ENCODE measurements at places on chromosomes 13 and 19.

DNA sequence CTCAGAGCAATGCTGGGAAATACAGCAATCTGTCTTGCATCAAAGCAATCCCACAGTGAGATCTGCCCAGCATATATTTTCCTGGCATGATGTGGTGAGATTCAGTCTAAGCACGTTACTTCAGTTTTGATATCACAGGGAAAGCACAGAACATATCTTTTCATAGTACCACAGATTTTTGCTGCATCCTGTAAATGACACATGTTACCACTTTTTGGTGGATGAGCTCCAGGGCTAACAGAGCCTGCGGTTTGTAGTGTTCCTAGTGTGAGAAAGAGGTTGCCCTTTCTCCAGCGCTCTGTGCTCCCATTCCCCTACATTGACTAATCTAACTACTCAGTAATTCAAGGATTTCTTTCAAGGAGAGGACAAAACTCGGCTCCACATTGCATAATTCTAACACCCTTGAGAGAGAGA is 409.0 kb downstream of the GPC6 start:
- no peaks in the 10 kb centered on the region for H3K4me1 ChIP-seq
- DNase-seq: no peak
- no peaks in the 10 kb centered on the region for H3K36me3 ChIP-seq

GRCh38 chr13:74443631-74444030 is 309.4 kb upstream of the KLF12 start:
- no peak for DNase-seq
- H3K4me3 ChIP-seq: no peak overlapping the region
- no peaks in the 10 kb centered on the region for H3K27me3 ChIP-seq
- no peaks in the 10 kb centered on the region for H3K36me3 ChIP-seq

- DNase-seq: no peak
- H3K36me3 ChIP-seq: peaks cover 8% of the 10 kb centered on the region
- no peak overlapping the region for H3K4me3 ChIP-seq
These were observed 6.4 kb downstream of the TNFSF14 start for GRCh38 chr19:6663236-6664201.

GRCh38 chr13:23473221-23473620 is 39.7 kb upstream of the SACS start:
- no peak overlapping the region for H3K27ac ChIP-seq
- no peaks in the 10 kb centered on the region for H3K27me3 ChIP-seq
- H3K36me3 ChIP-seq: no peaks in the 10 kb centered on the region

- peak overlapping the region; percentile 6 for H3K27ac ChIP-seq
- DNase-seq: no peak
- no peaks in the 10 kb centered on the region for H3K27me3 ChIP-seq
These were observed 99.0 kb downstream of the MBNL2 start for GRCh38 chr13:97321101-97321500.

DNA sequence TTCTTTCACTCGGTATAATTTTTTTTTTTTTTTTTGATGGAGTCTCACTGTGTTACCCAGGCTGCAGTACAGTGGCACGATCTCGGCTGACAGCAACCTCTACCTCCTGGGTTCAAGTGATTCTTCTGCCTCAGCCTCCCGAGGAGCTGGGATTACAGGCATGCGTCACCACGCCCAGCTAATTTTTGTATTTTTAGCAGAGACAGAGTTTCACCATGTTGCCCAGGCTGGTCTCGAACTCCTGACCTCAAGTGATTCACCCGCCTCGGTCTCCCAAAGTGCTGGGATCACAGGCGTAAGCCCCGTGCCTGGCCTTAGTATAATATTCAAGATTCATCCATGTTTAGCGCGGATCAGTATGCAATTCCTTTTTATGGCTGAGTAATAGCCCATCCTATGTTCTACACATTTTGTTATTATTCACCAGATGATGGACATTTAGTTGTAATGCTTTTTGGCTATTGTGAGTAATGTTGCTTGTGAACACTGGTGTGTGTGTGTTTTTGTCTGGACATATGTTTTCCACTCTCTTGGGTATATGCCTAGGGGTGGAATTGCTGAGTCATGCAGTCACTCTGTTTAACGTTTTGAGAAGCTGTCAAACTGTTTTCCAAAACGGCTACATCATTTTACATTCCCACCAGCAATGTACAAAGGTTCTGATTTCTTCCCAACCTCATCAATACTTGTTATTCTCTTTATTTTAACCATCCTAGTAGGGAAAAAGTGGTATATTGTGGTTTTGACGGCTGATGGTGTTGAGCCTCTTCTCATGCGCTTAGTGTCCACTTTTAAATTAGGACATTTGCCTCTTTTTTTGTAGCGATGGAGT is 22.9 kb downstream of the PLEKHF1 start:
- no peak overlapping the region for H3K4me3 ChIP-seq
- no peak for DNase-seq

DNA sequence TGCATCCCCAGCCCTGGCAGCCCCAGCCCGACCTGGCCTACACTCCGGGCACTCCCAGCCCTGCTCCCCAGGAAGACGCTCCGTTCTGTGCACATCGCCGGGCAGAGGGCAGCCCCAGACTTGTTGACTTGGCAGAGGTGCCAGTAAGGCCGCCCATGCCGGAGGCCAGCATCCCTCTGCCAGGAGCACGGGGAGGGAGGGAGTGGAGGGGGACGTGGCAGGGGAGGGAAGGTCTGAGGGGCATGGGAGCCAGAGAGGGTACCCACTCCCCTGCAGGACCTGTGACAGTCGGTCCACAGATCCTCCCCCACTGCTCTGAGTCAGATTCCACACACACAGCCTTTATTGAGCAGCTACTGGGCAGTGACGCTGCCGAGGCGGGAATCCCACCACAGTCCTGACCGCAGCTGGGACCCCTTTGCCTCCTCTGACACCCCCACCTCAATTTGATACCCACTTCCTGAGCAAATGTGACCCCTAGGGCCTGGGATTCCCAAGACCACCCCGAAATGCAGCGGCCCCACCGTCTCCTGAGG is 1.9 kb upstream of the NKPD1 start:
- no peak overlapping the region for H3K27ac ChIP-seq
- peaks cover 39% of the 10 kb centered on the region for H3K27me3 ChIP-seq
- H3K36me3 ChIP-seq: no peaks in the 10 kb centered on the region
- DNase-seq: no peak
- H3K4me1 ChIP-seq: peaks cover 29% of the 10 kb centered on the region
- no peak overlapping the region for H3K4me3 ChIP-seq

- H3K36me3 ChIP-seq: peaks cover 37% of the 10 kb centered on the region
- peak overlapping the region; percentile 84 for H3K27ac ChIP-seq
- peak overlapping the region; percentile 33 for H3K4me3 ChIP-seq
- peaks cover 14% of the 10 kb centered on the region for H3K4me1 ChIP-seq
- H3K27me3 ChIP-seq: no peaks in the 10 kb centered on the region
These were observed 8.3 kb downstream of the TRPM4 start for GRCh38 chr19:49165865-49166301.

DNA sequence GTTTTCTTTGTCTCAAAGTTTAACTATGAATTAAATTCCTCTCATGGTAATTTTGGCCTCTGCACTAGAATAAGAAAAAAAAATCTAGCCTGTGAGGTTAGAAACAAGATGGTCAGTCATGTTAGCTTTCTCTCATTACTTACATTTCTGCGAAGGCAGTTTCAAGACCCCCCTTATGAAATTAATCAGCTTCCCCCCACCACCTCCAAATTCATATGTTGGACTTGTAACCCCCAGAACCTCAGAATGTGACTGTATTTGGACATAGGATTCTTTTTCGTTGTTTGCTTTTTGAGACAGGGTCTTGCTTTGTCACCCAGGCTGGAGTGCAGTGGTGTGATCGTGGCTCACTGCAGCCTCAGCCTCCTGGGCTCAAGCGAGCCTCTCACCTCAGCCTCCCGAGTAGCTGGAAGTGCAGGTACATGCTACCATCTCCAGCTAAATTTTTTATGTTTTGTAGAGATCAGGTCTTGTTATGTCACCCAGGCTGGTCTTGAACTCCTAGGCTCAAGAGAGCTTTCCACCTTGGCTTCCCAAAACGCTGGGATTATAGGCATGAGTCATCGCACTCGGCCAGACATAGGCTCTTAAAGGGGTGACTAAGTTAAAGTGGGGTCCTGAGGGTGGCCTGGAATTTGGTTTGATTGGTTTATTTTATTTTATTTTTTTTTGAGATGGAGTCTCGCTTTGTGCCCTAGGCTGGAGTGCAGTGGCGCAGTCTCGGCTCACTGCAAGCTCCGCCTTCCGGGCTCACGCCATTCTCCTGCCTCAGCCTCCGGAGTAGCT is 1.4 kb downstream of the PLA2G4C start:
- peak overlapping the region; percentile 95 for H3K27ac ChIP-seq
- H3K36me3 ChIP-seq: no peaks in the 10 kb centered on the region
- no peak for DNase-seq
- H3K27me3 ChIP-seq: no peaks in the 10 kb centered on the region

- H3K4me3 ChIP-seq: no peak overlapping the region
- DNase-seq: no peak
- H3K27ac ChIP-seq: no peak overlapping the region
- H3K4me1 ChIP-seq: no peaks in the 10 kb centered on the region
- H3K27me3 ChIP-seq: no peaks in the 10 kb centered on the region
These were observed 17.4 kb downstream of the WDR62 start for GRCh38 chr19:36072081-36072480.

GRCh38 chr13:109369353-109370052 is 416.9 kb downstream of the IRS2 start:
- no peaks in the 10 kb centered on the region for H3K4me1 ChIP-seq
- H3K4me3 ChIP-seq: no peak overlapping the region
- no peaks in the 10 kb centered on the region for H3K27me3 ChIP-seq
- no peaks in the 10 kb centered on the region for H3K36me3 ChIP-seq
- no peak overlapping the region for H3K27ac ChIP-seq
- DNase-seq: no peak

DNA sequence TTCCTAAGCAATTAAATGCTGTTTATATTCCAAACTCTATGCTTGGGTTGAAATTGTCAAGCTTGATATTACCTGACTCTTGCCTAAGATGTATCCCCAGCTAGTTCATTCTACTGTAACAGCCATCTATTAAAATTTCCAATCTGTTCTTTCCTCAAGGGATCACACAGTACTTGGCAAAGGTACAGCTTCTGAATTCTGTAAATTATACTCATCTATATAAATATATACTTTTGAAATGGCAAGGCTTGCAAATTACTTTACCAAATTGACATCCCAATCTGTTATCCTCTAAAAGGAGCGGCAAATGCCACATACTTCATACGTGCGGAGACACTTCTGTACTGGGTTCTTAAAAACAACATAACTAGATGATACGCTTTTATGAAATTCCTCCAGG is 330.2 kb downstream of the DNAJC15 start:
- no peaks in the 10 kb centered on the region for H3K36me3 ChIP-seq
- no peak overlapping the region for H3K4me3 ChIP-seq
- peaks cover 18% of the 10 kb centered on the region for H3K4me1 ChIP-seq
- H3K27ac ChIP-seq: no peak overlapping the region

- no peaks in the 10 kb centered on the region for H3K27me3 ChIP-seq
- DNase-seq: no peak
- no peak overlapping the region for H3K4me3 ChIP-seq
- H3K27ac ChIP-seq: no peak overlapping the region
- H3K36me3 ChIP-seq: no peaks in the 10 kb centered on the region
- H3K4me1 ChIP-seq: peaks cover 9% of the 10 kb centered on the region
These were observed 108.1 kb upstream of the UBL3 start for GRCh38 chr13:29958476-29958875.

DNA sequence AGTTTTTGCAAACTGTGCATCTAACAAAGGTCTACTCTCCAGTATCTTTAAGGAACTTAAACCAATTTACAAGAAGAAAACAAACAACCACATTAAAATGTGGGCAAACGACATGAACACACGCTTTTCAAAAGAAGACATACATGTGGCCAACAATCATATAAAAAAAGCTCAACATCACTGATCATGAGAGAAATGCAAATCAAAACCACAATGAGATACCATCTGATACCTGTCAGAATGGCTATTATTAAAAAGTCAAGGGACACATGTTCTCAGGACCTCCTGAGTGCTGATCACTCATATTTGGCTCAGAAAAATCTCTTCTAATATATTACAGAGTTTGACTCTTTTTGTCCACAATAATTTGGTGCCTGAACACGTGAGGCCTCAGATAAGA is 14.2 kb upstream of the LILRB1 start:
- H3K36me3 ChIP-seq: no peaks in the 10 kb centered on the region
- H3K27me3 ChIP-seq: no peaks in the 10 kb centered on the region
- H3K4me3 ChIP-seq: no peak overlapping the region
- no peak for DNase-seq

DNA sequence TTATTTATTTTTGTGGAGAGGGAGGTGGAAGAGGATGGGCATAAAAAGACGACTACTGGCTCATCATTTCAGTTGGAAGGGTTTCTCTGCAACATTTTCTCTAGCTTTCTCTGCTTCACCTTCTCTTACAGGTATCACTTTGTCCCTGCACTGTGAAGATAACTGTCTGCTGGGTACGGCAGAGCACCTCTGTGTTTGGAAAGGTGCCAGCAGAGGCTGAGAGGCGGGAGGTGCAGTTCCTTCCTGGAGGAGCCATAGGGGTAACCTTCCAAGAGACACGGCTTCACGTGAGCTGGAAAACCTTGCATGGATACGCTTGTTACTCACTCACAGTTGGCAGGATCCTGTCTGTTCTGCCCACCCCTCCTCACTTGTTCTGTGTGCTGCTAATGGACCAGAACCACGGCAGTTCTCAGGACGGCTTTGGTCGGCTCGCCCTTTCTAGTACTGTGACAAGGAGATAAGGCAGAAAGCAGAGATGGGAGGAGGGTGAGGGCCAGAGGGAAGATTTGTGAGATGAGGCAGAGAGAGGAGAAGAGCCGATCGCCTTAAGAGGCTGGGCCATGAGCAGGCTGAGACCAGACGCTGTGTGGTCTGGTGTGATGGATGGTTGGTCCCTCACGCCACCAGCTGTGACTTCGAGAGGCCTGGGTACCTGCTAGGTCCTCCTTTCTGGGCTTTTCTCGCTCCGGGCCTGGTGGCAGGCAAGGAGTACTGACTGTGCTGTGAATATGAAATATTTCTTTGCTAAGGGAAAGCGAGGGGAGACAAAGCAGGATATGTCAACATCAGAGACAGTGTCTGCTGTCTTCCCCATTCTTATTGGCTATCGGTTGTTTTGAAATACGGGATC is 66.8 kb downstream of the MRPL57 start:
- H3K36me3 ChIP-seq: no peaks in the 10 kb centered on the region
- no peak overlapping the region for H3K4me3 ChIP-seq
- no peaks in the 10 kb centered on the region for H3K4me1 ChIP-seq
- no peak overlapping the region for H3K27ac ChIP-seq

GRCh38 chr19:39677961-39678889 is 22.5 kb downstream of the LGALS16 start:
- no peaks in the 10 kb centered on the region for H3K36me3 ChIP-seq
- peak overlapping the region; percentile 28 for H3K27ac ChIP-seq
- no peak for DNase-seq
- no peak overlapping the region for H3K4me3 ChIP-seq
- H3K4me1 ChIP-seq: peaks cover 15% of the 10 kb centered on the region
- no peaks in the 10 kb centered on the region for H3K27me3 ChIP-seq

- peak overlapping the region; percentile 50 for H3K4me3 ChIP-seq
- peaks cover 22% of the 10 kb centered on the region for H3K4me1 ChIP-seq
- H3K27me3 ChIP-seq: no peaks in the 10 kb centered on the region
- no peaks in the 10 kb centered on the region for H3K36me3 ChIP-seq
- no peak for DNase-seq
These were observed 207.2 kb downstream of the SPRY2 start for GRCh38 chr13:80133631-80134261.

- H3K4me1 ChIP-seq: peaks cover 35% of the 10 kb centered on the region
- H3K27me3 ChIP-seq: peaks cover 10% of the 10 kb centered on the region
- H3K27ac ChIP-seq: peak overlapping the region; percentile 80
These were observed 42.7 kb downstream of the ADPRHL1 start for GRCh38 chr13:113410472-113411201.

Measured in heart right ventricle (tissue), 16 donors.